ENCODE measurements at places on chromosomes 12 and 14. TPM values are rescaled to one million over a fixed set of nuclear protein-coding genes. Genes with fewer than 3 reads are reported as not detected.

DNA sequence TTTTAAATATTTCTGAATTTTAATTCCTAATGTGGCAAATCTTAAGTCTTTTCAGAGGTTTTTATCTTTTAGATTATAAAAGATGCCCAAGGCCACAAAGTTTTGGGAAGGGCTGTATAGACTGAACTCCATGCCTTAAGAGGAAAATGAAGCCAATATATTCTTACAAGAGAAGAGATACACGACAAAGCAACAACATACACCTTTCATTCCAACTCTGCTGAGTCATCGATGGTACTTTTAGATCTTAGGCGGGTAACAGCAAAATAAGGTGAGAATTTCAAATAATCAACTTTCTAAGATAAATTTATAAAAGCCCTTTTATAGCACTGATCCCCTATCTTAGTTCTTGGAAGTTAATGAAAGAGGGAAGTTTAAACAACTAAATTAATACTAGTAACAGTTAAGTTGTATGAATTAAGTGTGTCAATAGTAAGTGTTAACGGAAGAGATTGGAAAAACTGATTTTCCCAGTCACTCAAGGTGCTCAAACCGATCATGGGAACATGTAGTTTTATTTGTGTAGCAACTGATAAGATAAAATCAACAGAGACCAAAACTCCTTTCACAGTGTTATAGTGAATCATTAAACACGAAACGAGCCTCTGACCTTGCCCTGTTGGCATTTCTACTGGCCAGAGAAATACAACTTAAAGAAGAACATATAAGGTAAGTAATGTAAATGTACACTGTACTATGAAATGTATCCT, 18.8 kb upstream of the PIK3C2G start:
- H3K4me3 ChIP-seq, result no peak overlapping the region
- no peaks in the 10 kb centered on the region for H3K36me3 ChIP-seq
- DNase-seq, result no peak
- H3K27me3 ChIP-seq, result no peaks in the 10 kb centered on the region
- no peak overlapping the region for H3K27ac ChIP-seq

DNA sequence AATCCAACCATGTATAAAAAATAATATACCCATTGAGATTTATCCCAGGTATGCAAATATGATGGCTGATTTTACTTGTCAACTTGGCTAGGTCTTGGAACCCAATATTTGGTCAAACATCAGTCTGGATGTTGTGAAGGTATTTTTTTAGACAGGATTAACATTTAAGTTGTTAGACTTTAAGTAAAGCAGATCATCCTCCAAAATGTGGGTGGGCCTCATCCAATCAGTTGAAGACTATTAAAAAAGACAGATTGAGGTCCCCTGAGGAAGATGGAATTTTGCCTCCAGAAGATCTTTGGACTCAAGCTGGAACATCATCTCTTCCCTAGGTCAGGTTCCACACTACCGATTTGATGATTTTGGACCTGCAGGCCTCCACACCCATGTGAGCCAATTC, 271.2 kb downstream of the TMEM121 start:
- no peaks in the 10 kb centered on the region for H3K27me3 ChIP-seq
- H3K4me1 ChIP-seq, result no peaks in the 10 kb centered on the region
- DNase-seq, result no peak
- H3K27ac ChIP-seq, result no peak overlapping the region

DNA sequence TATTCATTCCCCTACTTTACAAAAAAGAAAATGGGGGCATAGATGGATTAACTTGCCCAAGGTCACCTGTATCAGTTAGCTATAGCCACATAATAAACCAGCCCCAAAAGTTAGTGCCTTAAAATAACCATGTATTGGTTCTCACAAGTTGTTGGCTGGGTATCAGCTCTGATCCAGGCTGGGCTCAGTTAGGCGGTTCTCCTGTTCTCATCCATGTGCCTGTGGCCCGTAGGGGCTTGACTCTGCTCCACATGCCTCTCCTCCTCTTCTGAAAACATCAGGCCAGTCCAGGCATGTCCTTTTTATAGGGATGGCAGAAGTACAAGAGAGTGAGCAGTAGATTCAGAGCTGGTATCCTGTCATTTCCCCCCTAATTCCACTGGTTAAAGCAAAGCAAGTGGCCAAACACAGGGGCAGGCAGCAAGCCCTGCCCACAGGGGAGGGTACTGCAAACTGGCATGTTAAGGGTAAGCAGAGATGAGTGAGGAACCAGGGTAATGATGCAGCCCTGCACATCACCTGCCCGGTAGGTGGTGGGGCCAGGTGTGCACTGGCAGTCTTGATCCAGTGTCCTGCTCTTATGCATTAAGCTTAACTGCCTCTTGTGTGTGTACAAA, 47.9 kb upstream of the TUNAR start:
- H3K4me3 ChIP-seq, result no peak overlapping the region
- H3K36me3 ChIP-seq, result no peaks in the 10 kb centered on the region
- H3K4me1 ChIP-seq, result no peaks in the 10 kb centered on the region
- no peaks in the 10 kb centered on the region for H3K27me3 ChIP-seq
- DNase-seq, result no peak

DNA sequence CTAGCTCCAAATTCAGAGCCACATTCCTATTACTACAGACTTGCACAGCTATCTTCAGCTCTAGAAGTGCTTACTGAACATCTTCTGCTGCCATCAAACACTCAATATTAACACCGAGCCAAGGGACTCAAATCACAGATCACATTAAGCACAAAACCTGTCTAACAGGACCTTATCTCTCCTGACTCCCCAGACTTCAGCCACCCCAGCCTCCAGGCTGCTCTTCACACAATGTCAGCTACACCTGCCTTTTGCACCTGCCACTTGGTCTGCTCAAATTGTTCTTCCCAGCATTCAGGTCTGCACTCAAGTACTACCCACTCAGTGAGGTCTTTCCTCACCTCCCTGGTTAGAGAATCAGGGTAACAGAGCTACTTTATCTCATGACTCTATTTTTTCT, 57.1 kb downstream of the GALC start:
- H3K4me1 ChIP-seq, result no peaks in the 10 kb centered on the region
- peaks cover 8% of the 10 kb centered on the region for H3K36me3 ChIP-seq
- DNase-seq, result no peak
- H3K4me3 ChIP-seq, result no peak overlapping the region
- H3K27me3 ChIP-seq, result no peaks in the 10 kb centered on the region

DNA sequence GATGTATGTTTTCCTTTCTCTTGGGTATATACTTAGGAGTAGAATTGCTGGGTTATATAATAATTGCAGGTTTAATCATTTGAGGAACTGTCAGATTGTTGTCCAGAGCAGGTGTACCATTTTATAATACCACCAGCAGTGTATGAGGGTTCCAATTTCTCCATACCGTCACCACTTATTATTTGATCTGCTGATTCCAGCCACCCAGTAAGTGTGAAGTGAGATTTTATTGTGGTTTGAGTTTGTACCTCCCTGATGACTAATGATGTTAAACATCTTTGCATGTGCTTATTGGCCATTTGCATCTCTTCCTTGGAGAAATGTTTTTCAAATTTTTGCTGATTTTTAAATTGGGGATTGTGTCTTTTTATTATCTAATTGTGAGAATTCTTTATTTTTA, 15.1 kb downstream of the NCKAP5L start:
- no peak overlapping the region for H3K27ac ChIP-seq
- DNase-seq, result no peak
- H3K4me3 ChIP-seq, result no peak overlapping the region
- H3K27me3 ChIP-seq, result no peaks in the 10 kb centered on the region

GRCh38 chr12:25502118-25502517, 51.0 kb downstream of the LMNTD1 start:
- no peak overlapping the region for H3K27ac ChIP-seq
- H3K36me3 ChIP-seq, result no peaks in the 10 kb centered on the region
- no peak for DNase-seq
- H3K4me3 ChIP-seq, result no peak overlapping the region

DNA sequence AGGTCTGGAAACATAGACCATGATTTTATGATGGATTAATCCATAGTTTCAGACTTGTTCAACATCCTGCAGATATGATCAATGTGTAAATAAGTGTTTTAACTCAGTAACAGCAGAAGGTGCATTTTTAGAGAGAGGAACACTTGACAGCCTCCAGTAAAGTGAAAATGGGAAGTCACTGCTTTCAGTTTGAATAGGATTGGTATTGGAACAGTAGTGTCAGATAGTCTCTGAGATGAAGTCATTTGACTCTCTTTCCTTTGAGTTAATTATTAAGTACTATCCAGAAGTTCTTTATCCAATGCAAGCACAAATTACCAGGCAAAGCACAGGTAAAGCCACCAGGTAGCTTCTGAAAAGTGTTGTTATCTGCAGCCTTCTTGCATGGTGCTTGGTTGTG, 14.5 kb upstream of the NAV3 start:
- H3K4me3 ChIP-seq, result no peak overlapping the region
- H3K4me1 ChIP-seq, result no peaks in the 10 kb centered on the region
- H3K36me3 ChIP-seq, result no peaks in the 10 kb centered on the region
- H3K27ac ChIP-seq, result no peak overlapping the region

Gene B4GALNT3
- total RNA-seq, result 12.5 TPM

Gene TRAF3
- total RNA-seq, result 35.4 TPM

Gene CSRP2
- 40.8 TPM for total RNA-seq

DNA sequence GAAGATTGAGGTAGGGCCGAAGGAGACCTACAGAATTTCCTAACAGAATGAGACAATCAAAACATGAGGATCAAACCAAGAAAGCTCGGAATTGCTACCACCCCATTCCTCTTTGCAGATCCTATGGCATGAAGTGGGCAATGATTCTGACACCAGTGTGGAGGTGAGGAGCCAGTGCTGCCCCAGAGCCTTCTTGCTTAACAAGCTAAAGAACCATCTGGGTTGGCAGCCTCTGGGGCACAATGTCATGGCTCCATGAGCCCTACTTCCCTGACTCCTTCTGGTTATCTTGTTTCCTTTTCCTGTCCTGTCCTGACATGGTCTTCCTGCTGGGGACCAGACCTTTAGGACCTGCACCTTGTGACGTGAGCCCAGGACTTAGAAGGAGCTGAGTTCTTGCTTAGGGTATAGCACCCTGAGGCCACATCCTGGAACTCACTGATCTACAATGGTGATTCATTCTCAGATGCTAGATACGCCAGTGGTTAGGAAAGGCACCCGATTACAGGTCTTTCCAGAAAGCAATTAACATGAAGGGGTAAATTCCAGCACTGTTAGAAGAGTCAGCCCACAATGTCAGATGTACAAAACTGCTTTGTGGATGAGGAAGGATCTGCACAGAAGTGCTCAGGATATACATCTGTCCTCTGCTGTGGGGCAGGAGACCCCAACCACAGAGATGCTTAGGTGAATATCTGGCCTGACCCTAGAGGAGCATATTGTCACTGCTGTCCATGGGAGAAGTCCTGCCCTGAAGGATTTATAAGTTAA, 324.2 kb downstream of the ZFP36L1 start:
- H3K4me3 ChIP-seq, result no peak overlapping the region
- peaks cover 16% of the 10 kb centered on the region for H3K4me1 ChIP-seq
- DNase-seq, result no peak
- H3K27me3 ChIP-seq, result no peaks in the 10 kb centered on the region

GRCh38 chr12:45183246-45183645, 32.6 kb upstream of the ANO6 start:
- H3K27ac ChIP-seq, result no peak overlapping the region
- no peaks in the 10 kb centered on the region for H3K4me1 ChIP-seq
- no peak overlapping the region for H3K4me3 ChIP-seq

DNA sequence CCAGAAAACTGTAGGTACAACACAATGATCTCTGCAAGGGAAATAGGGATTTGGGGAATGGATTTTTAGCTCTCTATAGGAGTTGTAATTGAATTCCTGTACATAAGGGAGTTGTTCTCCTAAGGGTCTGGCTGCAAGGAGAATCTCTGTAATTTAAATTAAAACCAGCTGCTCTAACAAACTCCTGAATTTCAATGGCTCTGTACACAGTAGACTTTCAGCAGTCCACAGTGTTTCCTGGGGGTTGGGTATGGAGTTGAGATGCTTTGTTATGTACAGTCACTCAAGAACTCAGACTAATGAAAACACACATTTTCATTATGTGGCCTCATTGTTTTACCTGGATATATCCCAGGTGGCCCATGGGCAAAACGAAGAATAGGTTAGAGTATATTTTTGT, 93.2 kb downstream of the NAV3 start:
- H3K27me3 ChIP-seq, result no peaks in the 10 kb centered on the region
- no peaks in the 10 kb centered on the region for H3K36me3 ChIP-seq
- no peaks in the 10 kb centered on the region for H3K4me1 ChIP-seq
- no peak overlapping the region for H3K27ac ChIP-seq
- DNase-seq, result no peak
- no peak overlapping the region for H3K4me3 ChIP-seq

DNA sequence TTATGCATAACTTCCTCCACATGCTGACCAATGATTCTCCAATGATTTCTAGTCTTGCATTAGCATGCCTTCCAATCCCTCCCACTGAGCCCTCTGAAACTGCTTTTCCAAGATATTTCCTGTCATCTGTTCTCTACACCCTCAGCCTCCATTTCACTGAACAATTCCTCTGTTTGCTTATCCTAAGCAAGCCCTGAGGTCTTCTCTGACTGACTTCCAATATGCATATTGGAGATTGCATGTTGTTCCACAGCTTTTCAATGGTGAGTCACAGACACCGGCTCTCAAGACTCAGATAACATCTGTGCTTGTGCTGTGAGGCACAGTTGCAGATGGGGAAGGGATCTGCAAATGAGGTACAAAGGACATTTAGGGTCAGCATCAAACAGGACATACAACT, 141.0 kb downstream of the SLC16A7 start:
- H3K27me3 ChIP-seq, result no peaks in the 10 kb centered on the region
- no peaks in the 10 kb centered on the region for H3K36me3 ChIP-seq
- H3K4me1 ChIP-seq, result no peaks in the 10 kb centered on the region
- no peak overlapping the region for H3K27ac ChIP-seq
- DNase-seq, result no peak

All from kidney (tissue), 22 donors.